Stimulated activated CD8-positive, alpha-beta memory T cell treated with anti-CD3 and anti-CD28 coated beads, Interleukin-15, amount 100 ng/mL, for 4 hours (primary cell): ENCODE measurements at places on chromosomes 7 and 10.

GRCh38 chr7:91082852-91083495 lies 181.3 kb upstream of the FZD1 start:
- DNase-seq, result no peak

GRCh38 chr7:55533050-55533728 lies 39.1 kb downstream of the VOPP1 start:
- peak; percentile 49 for DNase-seq

- no peak for DNase-seq
Observed at GRCh38 chr10:124534231-124534798, 72.7 kb downstream of the LHPP start.

DNA sequence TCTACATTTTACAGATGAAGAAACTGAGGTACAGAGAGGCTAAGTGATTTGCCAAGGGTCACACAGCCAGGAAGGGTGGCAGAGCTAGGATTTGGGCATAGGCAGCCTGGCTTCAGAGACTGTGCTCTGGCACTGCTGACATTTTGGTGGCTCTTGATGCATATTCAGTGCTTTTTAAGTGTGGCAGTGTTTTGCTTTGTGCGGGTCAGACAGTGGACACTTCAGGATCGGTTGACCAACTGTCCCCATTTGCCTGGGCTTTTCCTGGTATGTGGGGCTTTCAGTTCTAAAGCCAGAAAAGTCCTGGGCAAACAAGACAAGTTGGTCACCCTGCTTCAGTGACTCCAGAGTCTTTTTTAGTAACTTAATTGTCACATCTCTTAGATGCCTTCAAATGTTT lies 35.0 kb downstream of the SUFU start:
- no peak for DNase-seq

DNA sequence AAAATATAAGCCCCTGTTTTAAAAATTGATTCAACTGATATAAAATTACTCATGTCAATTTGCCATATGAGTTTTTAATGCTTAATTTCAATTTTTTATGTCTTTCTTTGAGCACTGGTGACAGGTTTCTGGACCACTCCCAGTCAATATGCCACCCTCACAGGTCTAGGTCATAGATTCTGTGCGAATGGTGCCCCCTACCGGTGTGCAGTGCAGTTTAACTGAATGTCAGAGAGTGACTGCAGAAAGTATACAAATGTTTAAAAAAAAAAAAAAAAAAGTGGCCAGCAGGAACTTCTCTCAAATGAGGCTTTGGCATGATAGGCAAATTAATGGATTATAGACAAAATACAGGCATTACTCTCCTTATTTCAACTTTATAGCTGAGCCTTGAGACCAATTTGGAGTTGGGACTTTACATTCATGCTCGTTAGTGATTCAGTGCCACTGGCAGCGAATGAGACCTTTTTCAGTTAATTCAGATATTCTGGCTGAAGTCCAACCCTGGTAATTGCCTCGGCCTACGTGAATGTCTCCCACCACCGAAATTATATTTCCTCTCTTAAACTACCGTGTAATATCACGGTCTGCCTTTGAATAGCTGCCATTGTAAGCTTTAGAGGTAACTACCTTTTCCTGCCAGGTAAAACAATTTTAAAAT lies 427.6 kb downstream of the PHTF2 start:
- DNase-seq, result no peak

DNA sequence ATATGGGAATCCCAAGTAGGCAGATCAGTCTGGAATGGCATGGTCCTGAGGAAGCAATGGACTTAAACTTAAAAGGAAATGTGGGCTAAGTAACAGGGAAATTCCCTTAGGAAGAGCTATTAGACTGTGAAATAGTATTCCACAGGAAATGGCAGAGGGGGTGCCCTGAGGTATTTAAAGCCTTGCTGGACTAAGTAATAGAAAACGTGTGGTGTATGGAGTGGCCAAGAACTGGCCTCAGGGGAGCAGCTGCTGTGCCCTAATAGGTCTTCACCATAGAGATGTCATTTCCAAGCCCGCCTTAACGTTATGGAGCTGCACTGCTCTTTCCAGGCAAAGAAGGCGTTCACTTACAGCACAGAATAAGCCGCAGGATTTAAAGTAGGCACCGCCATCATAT lies 365.2 kb upstream of the ZMIZ1 start:
- DNase-seq, result no peak

- no peak for DNase-seq
Observed at GRCh38 chr10:51700228-51700817, 928 bp upstream of the CSTF2T start.

DNA sequence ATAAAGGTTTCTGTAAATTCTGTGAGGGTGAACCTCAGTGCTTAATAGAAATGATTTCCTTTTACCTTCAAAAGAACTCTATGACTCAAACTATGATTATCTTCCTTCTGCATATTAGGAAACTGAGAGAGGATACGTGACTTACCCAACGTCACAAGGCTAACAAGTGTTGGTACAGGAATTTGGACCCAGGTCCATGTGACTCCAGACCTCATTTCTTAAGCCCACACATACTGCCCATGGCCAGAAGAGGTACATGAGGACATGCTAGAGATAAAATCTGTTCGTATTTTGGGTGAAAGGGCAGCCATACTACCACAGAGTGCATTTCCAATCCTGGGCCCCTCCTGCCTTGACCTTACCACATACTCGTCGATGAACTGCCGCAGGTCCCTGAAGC lies 61.5 kb upstream of the TM9SF3 start:
- DNase-seq, result no peak

GRCh38 chr10:49556723-49557122 lies 17.8 kb upstream of the ERCC6 start:
- DNase-seq, result no peak

DNA sequence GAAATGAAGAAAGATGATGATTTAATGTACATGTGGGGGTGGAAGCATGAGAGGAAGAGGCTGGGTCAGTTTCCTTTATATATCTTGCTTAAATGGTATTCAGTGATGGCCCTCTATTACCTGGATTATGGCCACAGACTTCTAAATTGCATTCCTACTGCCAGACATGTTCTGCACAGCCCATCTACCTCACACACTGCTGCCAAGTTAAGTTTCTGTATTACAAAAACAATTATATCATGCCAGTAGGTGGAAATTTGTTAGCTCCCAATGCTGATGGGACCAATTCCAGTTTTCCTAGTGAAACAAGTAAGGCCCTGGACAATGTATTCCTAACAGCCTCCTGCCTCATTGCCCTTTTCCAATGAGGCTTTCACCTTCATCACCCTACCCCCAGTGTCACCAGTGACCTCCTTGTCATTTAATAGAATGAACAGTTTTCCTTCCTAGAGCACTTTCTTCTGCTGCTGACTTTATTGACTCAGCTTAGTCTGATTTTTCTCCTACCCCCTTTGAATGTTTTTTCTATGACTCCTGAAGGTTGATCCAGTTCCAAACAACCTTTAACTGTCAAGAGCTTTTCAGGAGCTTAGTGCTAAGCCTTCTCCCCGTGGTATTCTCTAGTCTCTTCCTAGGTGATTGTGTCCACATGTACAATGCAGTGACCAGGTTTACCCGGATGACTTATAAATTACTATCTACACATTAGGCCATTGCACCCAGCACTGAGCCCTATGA lies 316.6 kb upstream of the ANKRD30A start:
- DNase-seq, result no peak

- no peak for DNase-seq
Observed at GRCh38 chr10:132383751-132384196, 13.2 kb upstream of the PWWP2B start.

DNA sequence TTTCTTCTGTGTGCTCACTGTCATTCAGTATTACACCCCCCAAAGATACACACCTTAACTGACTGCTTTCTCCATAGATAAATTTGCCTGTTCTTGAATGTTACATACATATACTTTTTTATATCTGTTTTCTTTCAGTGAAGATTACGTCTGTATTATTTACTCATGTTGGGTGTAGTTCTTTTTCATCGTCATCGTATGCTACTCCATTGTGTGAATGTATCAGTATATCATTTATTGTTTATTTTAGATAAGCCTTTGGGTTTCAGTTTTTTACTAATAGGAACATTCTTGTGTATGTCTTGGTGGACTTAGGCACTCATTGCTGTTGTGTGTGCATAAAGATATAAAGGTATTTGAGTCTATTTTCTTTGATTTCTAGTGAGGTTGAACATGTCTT lies 64.4 kb downstream of the SEPTIN7 start:
- no peak for DNase-seq

DNA sequence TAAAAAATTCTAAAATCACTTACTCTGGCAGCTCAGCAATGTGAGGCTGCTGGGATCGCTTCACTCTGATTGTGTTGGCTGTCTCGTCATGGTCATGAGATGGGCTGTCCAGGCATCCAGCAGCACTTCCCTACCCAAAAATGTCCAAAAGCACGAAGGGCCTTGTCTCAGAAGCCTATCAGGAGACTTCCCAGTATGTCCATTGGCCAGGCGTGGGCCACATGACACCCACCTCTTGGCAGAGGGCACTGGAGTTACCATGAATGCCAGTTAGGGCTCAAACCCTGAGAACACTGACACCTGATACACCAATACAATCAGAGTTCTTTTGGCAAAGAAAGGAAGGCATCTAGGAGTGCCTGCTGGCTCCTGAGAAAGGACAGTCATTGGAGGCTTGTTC lies 27.0 kb upstream of the GLI3 start:
- DNase-seq, result no peak

GRCh38 chr7:44460325-44460724 lies 30.1 kb downstream of the NUDCD3 start:
- peak; percentile 38 for DNase-seq

GRCh38 chr7:138212314-138212713 lies 136.1 kb downstream of the AKR1D1 start:
- no peak for DNase-seq

GRCh38 chr10:97849103-97849686 lies 448 bp upstream of the GOLGA7B start:
- DNase-seq, result no peak

DNA sequence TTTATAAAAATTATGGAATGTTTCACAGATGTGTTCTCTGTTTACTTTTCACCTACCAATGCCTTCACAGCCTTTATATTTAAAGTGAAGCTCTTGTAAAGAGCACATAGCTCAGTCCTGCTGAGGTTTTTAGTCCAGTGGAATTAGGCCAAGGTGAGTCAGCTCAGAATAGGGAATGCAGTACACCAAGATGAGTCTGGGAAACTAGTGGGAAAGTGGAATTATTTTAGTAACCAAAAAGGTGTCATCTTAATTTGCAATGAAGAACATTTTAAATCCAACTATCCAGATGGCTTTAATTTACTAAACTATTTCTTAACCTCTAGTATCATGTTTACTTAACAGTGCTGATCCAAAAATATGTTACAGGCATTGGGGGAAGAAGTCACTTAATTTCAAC lies 236.3 kb upstream of the CTBP2 start:
- DNase-seq, result no peak

GRCh38 chr7:152462995-152463708 lies 27.3 kb upstream of the KMT2C start:
- DNase-seq, result no peak

- no peak for DNase-seq
Observed at GRCh38 chr7:76380623-76380966, 21.8 kb upstream of the YWHAG start.

- no peak for DNase-seq
Observed at GRCh38 chr7:37196676-37197075, 252.0 kb downstream of the ELMO1 start.

GRCh38 chr7:41069635-41070034 lies 633.3 kb downstream of the INHBA start:
- DNase-seq, result no peak

- DNase-seq, result no peak
Observed at GRCh38 chr7:27684491-27684890, 21.8 kb upstream of the HIBADH start.

DNA sequence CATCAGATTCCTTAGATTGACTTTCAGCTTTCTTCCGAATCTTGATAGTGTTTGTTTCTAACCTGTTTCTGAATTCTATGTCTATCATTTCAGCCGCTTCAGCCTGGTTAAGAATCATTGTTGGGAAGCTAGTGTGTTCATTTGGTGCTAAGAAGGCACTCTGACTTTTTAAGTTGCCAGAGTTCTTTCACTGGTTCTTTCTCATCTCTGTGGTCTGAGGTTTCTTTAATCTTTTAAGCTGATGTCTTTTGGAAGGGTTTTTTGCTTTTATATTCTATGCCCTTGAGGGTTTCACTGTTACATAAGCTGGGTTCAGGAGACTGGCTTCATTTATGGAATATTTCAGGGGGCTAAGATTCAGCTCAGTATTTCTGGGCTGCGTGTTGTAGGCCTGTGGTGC lies 104.5 kb upstream of the PRSS58 start:
- no peak for DNase-seq

DNA sequence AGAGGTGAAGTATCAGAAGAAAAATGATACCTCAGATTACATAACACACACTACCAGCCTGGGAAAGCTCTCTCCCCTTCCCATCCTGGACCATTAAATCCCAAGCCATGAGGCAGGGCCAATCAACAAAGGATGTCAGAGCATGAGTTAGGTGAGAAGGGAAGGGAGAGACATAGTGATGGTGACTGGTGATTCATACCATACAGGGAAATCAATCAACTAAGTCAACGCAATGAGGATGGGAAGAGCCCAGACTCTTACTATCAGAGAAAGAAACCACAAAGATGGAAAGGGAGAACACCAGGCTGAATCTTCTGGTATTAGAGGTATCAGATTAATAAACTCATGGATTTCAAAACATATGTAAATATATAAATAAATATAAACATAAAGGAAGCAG lies 185.4 kb downstream of the KMT2E start:
- no peak for DNase-seq

DNA sequence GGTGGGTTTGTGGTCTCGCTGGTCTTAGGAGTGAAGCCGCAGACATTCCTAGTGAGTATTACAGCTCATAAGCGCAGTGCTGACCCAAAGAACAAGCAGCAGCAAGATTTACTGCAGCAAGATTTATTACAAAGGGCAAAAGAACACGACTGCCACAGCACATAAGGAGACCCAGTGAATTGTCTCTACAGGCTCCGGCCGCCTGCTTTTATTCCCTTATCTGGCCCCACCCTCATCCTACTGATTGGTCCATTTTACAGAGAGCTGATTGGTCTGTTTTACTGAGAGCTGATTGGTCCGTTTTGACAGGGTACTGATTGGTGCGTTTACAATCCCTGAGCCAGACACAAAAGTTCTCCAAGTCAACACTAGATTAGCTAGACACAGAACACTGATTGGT lies 82.1 kb downstream of the VIPR2 start:
- no peak for DNase-seq

DNA sequence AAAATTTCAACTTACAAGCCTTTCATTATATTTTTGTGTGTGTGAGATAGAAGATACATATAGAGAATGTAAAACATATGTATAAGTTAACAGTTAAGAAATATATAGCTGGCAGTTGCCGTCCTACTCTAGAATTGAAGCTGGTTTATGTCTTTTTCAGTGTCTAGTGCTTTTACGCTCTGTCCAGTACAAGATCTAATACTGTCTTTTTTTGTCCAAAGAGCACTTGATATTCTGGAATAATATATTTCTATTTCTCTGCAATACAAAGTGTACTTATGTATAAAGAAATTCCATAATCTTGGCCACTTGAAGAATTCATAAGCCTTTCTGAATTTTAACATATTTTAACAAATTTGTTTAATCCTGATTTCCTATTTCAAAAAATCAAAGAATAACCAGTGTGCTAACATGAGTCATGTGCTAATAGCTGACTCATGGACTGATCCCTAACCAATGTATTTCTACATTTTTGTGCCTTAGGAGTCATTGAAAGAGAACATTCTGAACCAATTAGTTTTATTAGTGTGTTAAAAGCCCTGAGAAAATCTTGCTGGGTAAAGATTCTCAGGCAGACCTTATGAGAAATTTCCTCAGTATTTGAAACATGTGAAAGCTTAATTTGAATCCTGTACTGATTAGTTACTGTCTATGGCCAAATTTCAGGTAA lies 73.2 kb upstream of the CCAR1 start:
- no peak for DNase-seq
